ENCODE measurements at places on chromosomes 2 and 18.
A peak's percentile ranks its signal among the peaks of the same experiment; 100 is the strongest.

GRCh38 chr18:73482901-73483300 lies 615.1 kb upstream of the NETO1 start:
- DNase-seq, result no peak

DNA sequence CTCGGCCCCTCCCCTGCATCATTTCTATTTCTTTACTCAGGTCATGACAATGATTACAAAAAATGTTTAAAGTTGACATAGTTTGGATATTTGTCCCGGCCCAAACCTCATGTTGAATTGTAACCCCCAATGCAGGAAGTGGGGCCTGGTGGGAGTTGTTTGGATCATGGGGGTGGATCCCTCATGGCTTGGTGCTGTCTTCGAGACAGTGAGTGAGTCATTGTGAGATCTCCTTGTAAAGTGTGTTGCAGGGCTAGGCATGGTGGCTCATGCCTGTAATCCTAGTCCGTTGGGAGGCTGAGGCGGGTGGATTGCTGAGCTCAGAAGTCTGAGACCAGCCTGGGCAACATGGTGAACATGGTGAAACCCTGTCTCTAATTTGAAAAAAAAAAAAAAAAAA lies 9.2 kb upstream of the MAP4K4 start:
- peak; percentile 47 for DNase-seq

DNA sequence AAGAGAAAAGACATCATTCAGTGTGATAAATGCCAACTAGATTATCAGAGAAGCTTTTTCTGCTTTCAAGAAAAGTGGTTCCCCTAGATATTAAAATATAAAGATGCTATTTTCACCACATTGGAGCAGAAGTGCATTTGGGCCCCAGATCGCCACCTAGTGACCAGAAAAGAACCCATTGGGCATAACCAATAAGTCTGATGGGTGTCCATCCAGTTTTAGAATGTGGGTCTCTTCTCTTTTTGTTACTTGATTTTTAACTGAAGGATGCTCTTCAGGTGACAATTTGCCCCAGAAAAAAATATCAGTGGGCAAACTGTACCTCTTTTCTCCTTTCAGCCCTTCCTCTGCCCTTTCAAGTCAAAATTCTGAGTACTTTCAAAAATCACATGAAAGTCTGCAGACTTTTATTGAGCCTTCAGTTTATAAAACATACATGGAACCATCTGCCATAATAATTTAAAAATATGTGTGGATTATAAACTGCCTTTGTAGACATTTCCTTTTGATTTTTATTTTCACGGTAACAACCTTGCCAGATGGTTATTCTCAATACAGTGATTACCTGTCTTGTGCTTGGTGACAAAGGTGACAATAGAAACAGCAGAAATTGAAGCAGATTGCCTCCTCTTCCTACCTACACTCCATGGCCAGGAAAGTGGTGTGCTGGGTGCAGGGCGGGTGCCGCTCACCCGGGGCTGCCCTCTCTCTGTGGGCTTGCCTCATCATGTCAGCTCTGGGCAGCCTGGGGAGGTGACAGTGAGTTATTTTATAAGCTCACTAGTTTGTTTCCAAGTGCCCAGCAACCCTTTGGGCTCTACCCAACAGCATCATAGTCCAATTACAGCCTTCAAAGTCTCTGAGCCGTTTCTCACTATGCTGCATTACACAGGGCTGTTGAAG lies 124.5 kb downstream of the DCDC2C start:
- DNase-seq, result peak; percentile 28

GRCh38 chr18:22285361-22286140 lies 116.2 kb downstream of the GATA6 start:
- DNase-seq, result no peak

DNA sequence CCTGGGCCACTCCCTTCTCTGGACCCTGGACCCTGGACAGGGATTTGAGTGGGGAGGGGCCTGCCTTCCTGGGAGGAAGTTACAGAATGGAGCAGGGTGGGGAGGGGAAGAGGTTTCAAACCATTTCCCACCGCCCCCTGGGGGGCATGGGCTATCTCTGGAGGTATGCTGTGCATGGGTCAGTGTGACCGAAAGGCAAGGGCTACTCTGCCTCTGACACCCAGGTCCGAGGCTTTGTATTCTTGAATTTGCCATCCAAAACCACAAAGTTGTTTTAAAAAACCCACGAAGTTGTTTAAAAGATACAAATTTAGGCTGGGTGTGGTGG lies 46.9 kb downstream of the GORASP2 start:
- no peak for DNase-seq

- no peak for DNase-seq
These were observed 77.5 kb downstream of the EPHA4 start for GRCh38 chr2:221494556-221494955.

- DNase-seq, result no peak
These were observed 151.8 kb downstream of the SH3RF3 start for GRCh38 chr2:109280804-109281203.

DNA sequence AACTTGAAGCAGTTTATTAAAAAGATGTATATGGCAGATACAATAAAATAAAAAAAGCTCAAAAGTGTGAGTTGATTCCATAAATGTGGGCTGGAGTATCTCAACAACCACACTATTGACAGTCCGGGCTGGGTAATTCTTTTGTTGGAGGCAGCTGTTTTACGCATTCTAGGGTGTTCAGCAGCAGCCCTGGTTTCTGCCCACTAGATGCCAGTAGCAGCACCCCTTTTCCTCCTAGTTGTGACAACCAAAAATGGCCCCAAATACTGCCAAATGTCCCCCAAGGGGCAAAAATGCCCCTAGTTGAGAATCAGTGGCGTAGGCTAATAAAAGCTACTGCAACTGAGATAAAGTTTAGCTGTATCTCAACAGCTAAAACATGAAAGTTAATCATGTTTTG lies 44.8 kb downstream of the CHMP3 start:
- no peak for DNase-seq

DNA sequence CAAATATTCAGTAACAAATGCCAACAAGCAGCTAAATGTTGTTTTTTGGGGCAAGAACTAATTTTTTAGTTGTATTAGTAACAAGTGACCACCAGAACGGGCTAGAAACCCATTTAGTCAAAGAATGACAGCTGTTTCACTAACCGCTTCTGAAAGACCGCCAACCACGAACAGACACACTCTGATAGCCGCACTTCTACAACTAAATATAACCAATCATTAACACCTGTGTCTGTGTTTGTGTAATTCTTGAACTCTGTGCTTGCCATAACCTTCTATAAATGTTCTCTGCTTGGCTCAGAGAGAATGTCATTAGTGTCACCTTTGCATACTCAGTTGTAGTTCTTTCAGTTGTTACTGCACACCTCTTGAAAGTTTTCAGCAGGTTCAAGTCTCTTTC lies 526.3 kb upstream of the LRRTM1 start:
- DNase-seq, result no peak

DNA sequence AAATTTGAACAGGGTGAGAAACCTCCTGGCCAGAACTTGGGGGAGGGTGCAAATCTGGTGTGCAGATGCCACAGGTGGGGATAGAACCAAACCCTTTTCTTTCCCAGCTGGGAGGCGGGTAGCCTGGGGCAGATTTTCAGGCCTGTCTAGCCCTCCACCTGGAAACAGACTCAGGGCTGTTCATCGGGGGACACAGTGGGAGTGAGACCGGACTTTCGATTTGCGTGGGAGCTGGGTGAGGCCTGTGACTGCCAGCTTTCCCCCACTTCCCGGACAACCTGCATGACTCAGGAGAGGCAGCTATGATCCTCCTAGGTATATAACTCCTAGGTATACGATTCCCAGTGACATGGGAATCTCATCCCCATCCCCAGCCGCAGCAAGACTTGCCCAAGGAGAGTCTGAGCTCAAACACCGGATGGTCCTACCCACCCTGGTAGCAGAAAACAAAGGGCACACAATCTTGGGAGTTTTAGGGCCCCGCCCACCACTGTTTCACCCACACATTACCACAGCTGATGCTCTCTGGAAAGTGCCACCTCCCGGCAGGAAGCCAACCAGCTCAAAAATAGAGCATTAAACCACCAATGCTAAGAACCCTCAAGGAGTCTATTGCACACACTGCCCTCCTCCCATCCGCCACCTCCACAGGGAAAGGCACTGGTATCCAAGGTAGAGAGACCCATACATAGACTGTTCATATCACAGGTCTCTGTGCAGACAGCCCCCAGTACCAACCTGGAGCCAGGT lies 92.5 kb downstream of the BARD1 start:
- no peak for DNase-seq

DNA sequence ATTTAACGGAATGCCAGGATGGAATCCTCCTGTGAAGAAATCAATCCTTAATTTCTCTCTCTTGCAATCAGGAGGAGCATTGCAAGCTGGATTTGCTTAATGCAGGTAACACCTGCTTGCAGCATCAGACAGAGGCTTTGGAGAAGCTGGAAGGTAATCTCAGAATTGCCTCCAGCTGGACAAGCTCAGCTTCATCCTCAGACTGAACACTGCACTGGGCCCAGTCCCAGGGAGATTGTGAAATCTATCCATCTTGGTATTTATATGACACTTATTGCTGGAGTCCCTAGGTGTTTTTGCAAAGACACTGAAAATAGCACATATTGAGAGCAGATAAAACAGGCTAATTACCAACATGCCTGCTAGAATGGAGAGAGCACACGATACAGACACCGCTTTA lies 179.4 kb upstream of the SESTD1 start:
- DNase-seq, result peak; percentile 29

DNA sequence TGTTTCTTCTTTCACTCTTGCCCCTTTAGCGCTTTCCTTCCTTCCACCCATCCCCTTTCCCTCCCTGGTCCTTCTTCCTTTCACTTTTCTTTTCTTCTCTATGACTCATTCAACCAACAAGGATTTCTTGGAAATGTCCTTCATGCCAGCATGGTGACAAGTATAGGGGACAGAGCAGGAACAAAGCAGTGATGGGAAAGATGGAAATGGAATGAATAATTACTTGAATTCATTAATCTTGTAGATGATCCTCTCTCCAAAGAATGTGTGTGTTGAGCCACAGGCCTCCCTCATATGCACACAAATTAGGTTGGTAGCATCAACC lies 1.5 kb downstream of the VAMP5 start:
- DNase-seq, result peak; percentile 76

- DNase-seq, result peak; percentile 65
These were observed at the start of gene TMEM37 for GRCh38 chr2:119431155-119431975. Gene TMEM37 (plus strand): TSS chr2:119431854. CDS start chr2:119431904, 50 bp downstream.

- DNase-seq, result peak; percentile 98
These were observed 123.0 kb downstream of the ACAA2 start for GRCh38 chr18:49690312-49690711.

GRCh38 chr2:151087377-151087776 lies 174.3 kb downstream of the RBM43 start:
- DNase-seq, result no peak
